Islet precursor cell (in vitro differentiated cells): ENCODE measurements at places on chromosomes 2 and 18.

GRCh38 chr2:26838121-26838906, 9.6 kb upstream of the DPYSL5 start:
- DNase-seq, result no peak

- DNase-seq, result no peak
Measured at GRCh38 chr2:21748501-21748900, 624.7 kb downstream of the TDRD15 start.

DNA sequence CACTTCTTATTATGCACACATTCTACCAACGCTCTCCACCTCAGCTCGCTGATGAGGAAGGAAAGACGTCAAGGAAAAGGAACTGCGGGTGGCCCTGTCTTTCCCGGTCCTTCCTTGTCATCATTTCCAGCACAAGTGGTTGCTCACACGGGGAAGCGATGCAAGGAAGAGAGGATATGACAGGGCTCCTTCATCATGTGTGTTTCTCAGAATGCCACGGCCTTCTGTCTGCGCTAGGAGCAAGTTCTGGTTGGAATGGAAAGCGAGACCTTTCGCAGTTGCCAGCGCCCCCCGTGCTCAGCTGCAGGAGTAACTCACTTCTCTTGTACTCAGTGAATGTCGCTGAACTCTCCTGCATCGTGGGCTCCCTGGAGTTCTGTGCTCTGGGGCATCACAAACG, 191.8 kb upstream of the GLI2 start:
- DNase-seq, result no peak

DNA sequence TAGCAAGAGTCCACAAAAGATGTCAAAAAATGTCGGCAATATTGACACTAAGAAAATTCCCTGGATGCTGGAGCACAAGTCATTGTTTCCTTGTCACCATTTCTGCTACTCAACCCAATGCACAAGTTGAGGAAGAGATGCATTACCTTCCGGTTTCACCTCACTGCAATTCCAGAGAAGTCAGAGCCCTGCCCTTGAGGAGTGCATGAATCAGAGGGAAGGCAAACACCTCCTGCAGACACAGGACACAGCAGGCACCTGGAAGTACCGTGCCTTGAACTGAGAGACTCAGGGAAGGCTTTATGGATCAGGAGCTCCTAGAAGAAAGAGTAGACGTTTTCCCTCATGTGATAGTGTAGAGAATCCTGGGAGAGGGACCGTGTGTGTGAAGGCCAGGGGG, 62.7 kb upstream of the ARL4C start:
- no peak for DNase-seq
